ENCODE measurements at places on chromosomes 1 and 21.
A peak's percentile ranks its signal among the peaks of the same experiment; 100 is the strongest.

DNA sequence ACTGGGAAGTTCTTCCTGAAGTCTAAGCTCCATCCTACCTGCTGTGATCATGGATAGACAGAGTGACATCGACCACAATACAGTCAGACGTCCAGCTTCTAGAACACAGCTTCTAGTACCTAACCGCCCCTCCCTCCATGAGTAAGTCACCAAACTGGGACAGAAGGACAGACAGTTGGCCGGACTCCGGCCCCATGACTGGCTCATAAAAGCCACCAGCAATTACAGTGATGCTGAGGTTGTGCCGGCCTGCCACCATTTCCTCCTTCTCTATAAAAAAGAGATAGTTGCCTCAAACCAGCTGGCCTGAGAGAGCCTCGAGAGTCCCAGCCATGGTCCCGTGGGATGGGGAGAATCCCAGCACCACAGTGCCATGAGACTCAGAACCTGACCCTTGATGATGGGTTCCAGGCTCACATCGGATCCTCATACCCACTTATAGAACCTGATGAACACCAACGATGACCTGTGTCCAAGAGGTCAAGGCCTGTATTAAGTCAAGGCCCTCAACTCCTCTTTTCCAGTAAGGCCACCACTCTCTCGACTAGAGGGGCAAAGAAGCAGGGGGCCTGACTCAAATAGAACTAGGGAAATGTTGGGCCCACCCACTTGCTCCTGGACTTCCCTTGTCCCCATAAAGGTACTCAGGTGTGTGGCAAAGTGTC is 3.4 kb downstream of the MEF2D start:
- DNase-seq = no peak

DNA sequence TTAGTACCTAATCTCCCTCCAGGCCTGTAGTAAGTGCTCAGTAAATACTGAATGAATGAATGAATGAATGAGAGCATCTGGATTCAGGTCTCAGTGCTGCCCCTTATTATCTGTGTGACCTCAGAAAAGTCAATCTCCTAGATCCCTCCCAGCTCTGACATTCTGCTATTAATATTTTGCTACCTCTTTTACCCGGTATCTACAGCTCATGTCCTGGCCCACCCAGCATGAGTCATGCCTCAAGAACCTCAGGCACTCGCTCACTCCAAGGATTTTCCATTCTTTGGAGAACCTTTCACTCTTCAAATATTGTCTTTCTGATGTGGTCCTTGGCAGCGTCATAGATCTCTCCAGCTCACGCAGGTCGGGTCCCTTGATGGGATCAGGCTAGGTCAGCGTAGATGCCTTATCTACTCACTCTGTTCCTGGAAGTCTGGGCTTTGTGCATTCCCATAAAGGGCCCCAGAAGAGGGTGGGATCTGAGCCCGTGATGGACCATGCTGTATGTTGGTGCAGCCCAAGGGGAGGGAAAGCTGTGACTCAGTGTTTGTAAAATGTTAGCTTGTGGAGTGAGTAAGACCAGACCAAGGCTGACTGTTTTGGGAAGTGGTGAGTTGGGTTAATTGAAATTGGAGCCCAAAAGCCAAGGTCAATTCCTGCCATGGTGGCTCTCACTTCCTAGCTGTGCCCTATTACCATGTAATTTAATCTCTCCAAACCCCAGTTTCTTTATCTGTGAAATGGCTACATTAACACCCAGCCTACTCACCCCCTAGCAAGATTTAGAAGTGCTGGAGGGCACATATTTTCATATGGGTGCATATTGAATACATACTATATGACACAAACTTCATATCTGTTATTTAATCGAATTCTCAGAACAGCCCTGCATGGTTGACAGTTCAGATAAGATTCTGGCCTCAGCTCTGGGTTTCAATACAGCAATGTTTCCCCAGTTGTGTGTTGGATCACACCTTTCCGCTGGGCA is 214.1 kb upstream of the USP24 start:
- DNase-seq = no peak

- no peak for DNase-seq
Observed at GRCh38 chr1:39910263-39910662, 8.5 kb upstream of the MYCL start.

DNA sequence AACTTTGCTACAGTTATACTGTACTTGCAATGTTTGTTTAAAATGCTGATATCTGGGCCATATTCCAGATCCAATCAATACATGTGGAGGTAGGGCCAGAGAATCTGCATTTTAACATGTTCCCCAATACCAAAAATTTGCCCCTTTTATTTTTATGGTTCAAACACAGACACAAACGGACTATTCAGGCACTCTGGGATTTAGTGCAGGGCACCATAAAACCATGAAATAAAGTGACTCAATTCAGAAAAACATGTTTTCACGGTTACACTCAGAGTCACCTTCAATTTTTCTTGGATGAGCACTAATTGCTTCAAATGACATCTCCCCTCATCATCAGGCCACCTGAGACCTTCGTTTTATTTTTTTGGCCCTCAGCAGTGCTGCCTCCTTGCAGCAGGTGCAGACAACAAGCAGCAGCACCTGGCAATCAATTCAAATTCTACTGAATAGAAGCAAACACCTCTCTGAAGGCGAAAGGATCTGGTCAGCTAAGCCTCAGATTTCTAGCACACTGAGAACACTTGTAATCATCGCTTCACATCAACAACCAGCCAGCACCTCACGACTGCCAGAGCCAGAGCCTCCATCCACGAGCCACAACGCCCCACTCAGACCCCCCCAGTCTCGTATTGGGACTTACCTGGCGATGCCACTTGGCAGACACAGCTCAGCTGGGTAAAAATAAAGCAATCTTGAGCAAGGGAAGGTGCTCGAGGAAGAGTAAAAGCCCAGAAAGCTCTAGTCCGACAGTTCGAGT is 1.1 kb downstream of the ERO1B start:
- no peak for DNase-seq

DNA sequence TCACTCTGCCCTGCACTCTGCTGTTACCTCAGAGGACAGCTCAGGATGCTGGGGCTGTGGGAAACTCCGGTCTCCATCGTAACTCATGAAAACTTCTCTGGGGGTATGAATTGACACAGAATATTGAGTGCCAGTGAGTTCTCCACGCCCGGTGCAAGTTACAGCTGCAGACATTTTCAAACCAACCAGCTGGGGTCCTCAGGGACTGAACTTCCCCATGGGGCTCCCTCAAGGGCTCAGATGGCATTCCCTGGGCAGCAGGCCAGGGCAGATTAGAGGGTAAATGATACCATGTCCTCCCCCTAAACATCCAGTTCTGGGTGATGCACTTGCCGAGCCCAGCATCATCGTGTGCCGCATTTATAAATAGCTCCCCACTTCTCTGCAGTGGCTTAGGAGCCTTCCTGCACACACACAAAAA is 27.8 kb upstream of the CCSAP start:
- DNase-seq = no peak

- no peak for DNase-seq
Observed at GRCh38 chr1:204376919-204377799, 17.4 kb upstream of the PLEKHA6 start.

- DNase-seq = peak; percentile 65
Observed at GRCh38 chr1:151251656-151252470, 2.7 kb upstream of the PSMD4 start.

DNA sequence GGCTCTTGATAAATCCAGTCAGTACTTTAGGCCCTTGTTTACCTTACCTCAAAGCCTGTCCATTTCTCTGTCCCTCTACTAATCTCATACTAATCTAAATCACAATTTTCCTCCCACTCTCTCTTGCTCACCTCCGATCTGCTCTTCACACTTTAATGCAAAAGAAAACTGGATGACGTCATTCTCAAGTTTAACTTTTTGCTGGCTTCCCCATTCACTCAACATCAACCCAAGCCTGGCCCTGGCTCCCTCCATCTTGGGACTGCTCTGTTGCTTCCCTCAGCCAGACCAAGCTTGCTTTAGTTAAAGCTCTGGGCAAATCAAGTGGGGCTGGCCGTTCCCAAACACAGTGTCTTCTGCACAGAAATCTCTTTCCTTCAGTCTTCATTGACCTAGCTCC is 29.7 kb downstream of the COA6 start:
- DNase-seq = no peak

GRCh38 chr1:246199086-246199645 is 307.9 kb downstream of the SMYD3 start:
- DNase-seq = no peak

DNA sequence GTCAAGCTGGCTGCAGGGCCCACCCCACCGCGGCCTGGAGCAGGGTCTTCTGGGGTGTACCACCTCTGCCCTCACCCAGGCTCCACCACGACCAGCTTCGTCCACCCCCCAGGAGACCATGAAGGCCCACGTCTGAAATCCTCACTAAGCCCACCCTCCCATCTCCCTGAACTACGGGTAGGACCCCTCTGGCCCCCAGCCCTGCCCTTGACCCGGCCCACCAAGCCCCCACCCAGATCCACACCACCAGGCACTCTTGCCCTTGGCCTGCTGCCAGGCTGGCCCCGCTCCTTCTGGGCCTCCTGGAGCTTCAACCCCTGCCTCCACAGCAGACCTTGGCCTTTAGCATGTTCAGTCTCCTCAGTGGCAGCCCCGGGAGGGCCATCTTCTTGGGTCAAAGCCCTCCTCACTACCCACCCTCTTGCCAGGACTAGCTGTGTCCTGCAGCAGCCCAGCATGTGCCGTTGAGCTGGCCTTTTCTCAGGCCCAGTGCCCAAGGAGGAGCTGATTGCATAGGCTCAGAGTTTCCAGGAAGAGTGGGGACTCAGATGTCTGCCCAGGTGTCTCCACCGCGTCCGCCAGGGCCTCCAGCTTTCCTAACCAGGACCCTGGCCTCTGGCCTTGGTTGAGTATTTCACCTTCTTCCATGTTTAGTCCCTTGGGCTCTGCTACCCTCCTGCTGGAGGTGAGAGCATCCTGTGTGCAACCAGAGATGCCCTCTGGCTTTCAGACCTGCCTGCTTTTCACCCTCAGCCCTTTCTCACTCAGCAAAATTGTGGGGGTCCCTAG is 17.7 kb upstream of the SAMD11 start:
- no peak for DNase-seq

DNA sequence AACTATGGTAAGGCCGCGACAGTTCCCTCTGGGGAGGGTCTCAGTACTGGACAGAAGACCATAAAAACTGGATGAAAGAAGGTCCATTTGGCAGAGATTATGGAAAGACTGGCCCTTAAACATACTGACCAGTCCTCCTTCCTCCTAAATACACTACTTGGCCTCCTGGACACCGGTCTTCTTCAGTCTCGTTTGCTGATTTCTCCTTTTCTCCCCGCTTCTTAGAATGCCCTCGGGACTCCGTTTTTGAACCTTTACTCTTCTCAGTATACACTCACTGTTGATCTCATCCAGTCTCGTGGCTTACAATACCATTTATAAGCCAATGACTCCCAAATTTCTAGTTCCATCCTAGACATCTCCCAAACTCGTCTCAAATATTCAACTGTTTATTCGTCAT is 694 bp upstream of the MRPL9 start:
- no peak for DNase-seq

- DNase-seq = no peak
Observed at GRCh38 chr1:100835866-100836842, 58.5 kb downstream of the EXTL2 start.

GRCh38 chr1:216945538-216946080 is 222.4 kb upstream of the ESRRG start:
- DNase-seq = no peak

DNA sequence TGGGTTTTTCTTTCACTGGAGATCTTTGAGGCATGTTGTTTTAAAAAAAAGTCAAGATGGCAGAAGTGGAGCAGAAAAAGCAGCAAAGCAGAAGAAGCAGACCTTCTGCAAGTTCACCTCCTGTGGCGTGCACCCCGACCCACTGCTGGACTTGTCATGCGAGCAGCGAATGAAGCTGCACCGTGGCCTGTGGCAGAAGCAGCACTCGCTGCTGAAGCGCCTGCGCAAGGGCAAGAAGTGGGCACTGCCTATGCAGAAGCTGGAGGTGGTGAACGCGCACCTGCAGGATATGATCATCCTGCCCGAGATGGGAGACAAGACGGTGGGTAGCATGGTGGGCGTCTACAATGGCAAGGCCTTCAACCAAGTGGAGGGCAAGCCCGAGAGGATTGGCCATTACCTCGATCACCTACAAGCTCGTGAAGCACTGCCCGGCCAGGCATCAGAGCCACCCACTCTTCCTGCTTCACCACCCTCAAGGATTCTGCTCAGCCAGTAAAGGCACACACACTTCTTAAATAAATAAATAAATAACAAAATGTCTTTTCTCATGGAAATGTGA is 22.1 kb downstream of the METTL13 start:
- no peak for DNase-seq

- peak; percentile 30 for DNase-seq
Observed at GRCh38 chr1:200654660-200655059, 15.0 kb downstream of the DDX59 start.

GRCh38 chr1:212504171-212504803 is 71.6 kb downstream of the NENF start:
- DNase-seq = no peak

DNA sequence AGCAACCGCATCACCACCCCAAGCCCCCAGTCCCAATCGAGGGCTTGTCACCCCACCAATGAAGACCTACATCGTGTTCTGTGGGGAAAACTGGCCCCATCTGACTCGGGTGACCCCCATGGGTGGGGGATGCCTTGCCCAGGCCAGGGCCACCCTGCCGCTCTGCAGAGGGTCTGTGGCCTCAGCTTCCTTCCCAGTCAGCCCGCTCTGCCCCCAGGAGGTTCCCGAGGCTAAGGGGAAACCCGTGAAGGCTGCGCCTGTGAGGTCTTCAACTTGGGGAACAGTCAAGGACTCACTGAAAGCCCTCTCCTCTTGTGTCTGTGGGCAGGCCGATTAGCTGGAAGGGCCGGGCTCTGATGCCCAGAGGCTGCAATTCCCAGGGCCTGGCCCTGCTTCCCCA is 2.0 kb downstream of the SRARP start:
- DNase-seq = no peak

DNA sequence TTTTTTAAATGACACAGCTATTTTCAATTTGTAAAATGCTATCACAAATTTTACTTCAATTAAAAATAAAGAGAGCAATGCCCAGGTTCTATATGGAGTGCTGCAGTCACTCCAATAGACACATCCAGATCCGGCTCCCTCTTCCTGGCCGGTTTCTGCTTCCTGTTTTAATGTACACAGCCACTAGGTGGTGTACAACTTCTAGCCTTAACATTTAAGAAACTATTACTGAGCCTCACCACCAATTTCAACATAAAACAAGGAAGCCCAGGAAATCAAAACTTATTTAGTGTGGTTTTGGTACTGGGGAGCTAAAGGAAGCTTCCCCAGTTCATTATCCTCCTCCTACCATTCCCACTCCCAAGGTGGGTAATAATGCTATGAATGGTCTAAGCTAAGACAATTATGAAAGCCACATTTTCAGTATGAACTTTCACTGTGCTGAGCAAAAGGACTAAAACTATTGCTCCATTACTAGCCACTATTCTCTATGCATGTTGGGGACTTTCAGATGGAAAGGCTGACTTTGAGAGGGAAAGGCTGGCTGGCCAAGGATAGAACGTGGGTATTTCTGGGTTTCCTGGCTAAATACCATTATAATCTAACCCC is 25.5 kb upstream of the MTMR11 start:
- peak; percentile 91 for DNase-seq

DNA sequence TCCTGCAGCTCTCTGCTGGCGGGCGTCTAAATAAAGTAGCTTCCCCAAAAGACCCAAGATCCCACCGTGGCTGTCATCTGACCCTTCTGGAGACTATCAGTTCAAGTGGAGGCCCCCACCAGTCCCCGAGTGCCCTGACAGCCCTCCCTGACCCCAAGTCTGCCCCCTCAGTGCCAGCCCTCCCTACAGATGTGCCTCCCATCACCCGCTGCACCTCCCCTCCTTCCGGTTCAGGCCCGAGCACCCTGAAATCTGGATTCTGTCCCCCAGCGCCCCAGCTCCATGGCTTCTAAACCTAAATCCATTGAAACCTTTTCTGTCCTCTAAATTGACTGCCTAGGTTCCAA is 595 bp downstream of the IL10RB start:
- DNase-seq = no peak

Data from inflammatory macrophage treated with lipopolysaccharide for 1 hour (primary cell).